Hippocampal formation (tissue), 2 donors: ENCODE measurements at places on chromosomes 5 and 9.

- DNase-seq: no peak
Measured at GRCh38 chr9:108803428-108804065, 52.2 kb downstream of the ACTL7B start.

DNA sequence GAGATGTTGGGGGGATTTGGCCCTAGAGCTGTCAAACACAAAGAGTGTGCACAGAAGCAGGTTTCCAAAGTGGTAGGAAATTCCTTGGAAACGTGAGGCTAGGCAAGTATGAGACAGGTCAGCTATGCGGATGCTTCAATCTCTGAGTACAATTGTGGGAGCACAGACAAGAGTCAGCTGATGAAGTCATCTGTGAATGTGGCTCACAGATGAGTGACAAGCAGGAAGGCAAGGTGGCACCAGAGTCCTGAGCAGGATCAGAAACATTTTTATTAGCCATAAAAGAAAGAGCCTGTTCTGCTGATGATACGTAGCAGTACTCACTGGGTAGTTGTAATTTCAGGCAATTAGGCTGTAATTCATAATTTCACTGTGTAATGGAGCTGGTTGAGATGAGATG lies 117.0 kb downstream of the DCP2 start:
- DNase-seq: no peak

GRCh38 chr5:20266066-20266465 lies 278.1 kb upstream of the CDH18 start:
- DNase-seq: no peak

- DNase-seq: no peak
Measured at GRCh38 chr9:78363221-78363620, 66.3 kb downstream of the PSAT1 start.

- DNase-seq: no peak
Measured at GRCh38 chr5:151173711-151174611, 16.4 kb upstream of the ANXA6 start.

DNA sequence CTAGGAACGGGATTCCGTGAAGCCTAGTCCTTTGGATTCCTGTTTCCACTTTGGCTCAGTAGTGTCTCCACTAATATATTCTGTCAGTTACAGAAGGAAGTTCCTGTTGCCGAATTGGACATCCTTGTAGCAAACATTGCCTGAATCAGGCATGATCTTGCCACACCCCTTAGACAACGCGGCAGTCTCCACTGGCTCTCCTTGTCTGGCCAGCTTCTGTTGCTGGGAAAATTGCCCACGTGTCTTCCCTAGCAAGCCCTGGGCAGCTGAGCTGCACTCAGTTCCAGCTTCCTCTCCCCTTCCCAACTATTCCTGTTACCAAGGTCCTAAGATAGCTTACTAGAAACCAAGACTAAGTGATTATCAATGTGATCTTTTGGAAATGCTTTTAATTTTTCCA lies 316.6 kb upstream of the RIOK2 start:
- DNase-seq: no peak

- no peak for DNase-seq
Measured at GRCh38 chr5:36658038-36658756, 51.8 kb downstream of the SLC1A3 start.

- DNase-seq: no peak
Measured at GRCh38 chr9:6171667-6172066, 43.9 kb upstream of the IL33 start.

DNA sequence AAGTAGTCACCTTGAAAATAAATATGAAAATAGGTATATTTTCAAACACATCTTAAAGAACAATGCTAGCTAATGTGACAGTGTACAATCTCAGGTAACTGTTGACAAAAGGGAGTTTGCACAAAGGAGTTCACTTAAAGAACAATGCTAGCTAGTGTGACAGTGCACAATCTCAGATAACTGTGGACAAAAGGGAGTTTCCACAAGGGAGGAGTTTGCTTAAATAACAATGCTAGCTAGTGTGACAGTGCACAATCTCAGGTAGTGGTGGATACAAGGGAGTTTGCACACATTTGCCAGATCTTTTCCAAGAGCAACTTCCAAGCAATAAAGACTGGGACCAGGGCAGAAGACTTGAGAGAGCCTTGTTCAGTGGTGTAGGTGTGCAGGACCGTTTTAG lies 442.9 kb upstream of the FTMT start:
- DNase-seq: no peak
